ENCODE measurements at places on chromosomes 13 and 19. TPM values are rescaled to one million over a fixed set of nuclear protein-coding genes. Genes with fewer than 3 reads are reported as not detected.

- DNase-seq, result no peak
These were observed 15.9 kb downstream of the CYTH2 start for GRCh38 chr19:48484931-48485612.

DNA sequence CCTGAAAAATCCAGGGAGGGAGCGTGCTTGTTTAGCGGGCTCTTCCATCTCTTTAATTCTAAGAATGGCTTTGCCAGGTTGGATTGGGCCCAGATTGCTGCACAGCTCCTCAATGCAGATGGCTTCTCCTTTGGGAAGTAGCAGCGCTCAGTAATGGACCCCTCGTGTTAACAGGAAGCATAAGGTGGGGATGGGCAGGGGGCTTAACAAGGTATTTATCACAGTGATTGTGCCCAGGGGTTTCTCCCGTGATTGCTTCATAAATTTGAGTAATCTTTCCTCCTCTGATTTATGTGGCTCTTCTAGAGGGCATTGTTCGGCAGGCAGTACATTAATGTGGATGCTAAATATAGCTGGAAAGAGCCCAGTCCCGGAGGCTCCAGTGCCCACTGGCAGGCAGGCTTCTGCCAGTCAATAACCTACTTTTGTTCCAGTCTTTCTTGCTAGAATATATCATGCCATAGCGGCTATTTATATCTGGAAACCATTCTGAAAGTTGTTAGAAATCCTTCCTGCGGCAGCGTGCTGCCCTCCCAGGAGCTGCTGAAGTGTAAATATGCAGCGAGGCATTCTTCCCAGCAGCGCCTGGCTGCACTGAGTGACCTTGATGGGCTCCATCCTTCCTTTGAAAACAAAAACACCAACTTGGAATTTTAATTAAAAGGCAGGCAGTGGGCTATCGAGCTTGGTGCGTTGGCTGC, 65.0 kb downstream of the FGF9 start:
- DNase-seq, result no peak

DNA sequence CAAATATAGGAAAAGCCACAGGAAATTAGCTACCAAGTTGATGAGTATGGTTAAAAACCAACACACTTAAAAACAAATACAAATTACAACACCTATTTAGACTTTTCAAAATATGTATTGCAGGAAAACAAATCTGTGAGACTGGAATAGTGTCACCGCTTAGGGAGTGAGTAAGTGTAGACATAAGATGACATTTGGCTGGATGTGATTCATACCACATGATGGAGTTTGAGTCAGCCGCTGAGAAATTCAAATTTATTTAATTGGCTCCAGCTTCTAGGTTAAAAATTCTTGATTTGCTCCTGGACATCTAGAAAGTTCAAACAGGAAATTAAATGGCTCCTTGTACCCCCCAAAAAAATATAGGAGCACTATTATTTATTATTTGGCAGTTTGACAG, 531.7 kb downstream of the SLITRK1 start:
- no peak for DNase-seq

DNA sequence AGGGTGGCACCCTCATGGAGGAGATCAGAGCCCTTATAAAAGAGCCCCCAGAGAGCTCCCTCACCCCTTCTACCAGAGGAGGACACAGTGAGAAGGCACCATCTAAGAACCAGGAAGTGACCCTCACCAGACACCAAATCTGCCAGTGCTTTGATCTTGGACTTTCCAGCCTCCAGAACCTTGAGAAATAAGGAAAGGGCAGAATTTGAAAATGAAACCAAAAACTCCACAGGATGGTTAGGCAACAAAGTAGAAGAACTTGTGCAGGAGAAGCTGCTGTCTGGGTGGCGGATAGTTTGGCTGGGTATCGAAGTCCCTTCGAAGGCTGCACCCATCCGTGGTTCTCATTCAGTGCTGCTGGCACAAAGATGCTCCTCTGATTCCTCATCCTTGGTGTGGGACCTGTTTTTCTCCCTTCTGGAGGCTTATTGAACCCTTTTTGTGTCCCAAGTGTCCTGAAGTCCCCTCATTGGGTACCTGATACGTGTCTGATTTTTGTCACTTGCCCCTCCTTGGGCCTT, 130.8 kb downstream of the KDM4B start:
- DNase-seq, result no peak

C19orf33 gene
- total RNA-seq, result 3.0 TPM

DNA sequence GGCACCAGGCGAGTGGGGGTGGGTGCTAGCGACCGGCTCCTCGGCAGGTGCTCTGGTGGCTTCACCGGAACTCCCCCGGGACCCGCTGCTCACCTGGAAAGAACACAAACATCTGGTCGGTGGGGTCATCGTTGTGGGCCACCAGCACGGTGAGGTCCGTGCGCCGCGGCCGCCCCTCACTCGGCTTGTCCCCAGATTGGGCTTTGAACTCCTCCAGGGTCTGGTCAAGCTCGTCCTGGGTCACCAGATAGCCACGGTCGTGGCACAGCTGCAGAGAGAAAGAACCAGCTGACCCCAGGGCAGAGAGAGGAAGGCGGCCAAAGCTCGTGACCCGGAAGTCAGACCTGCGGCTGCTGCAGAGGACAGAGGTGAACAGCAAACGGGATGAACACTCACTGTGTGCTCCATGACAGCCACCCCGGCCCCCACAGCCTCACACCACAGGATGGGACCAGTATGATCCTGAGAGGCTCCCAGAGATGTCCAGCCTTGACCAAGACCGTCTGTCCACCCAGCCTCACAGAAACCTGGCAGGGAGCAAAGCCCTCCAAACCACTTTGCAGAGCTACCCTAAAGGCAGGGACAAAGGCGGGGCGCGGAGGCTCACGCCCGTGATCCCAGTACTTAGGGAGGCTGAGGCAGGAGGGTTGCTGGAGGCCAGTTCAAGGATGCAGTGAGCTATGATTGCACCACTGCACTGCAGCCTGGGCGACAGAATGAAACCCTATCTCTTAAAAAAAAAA, 1.2 kb downstream of the POLR2E start:
- DNase-seq, result no peak

- no peak for DNase-seq
These were observed 50.4 kb downstream of the CBY2 start for GRCh38 chr13:45752510-45752909.

DNA sequence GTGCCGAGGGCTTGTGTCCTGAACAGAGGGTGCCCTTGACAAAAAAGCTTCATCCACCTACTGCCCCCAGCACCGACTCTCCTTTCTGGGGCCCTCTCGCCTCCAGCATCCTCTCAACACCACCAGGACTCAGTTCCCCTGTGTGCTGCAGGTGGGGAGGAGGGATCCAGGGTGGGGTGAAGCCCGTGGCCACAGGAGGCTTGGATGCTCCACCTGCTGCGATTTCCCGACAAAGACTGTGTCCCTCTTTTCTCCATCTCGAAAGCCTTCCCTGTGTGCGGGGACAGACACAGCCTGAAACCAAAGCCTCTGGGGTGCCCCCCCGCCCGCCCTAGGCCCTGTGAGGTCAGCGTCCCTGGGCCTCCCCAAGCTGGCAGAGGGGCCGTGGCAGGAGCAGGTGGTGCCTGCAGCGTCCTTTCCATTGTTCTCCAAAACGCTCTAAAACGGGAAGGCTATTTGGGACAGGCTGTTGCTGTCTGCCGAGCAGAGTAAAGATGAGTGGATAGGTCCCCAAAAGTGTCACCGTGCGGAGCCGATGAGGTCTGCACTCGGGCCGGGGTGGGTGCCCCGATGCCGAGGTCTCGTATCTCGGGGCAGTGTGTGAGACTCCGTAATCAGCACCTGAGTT, 185.7 kb downstream of the PTPRS start:
- no peak for DNase-seq

DNA sequence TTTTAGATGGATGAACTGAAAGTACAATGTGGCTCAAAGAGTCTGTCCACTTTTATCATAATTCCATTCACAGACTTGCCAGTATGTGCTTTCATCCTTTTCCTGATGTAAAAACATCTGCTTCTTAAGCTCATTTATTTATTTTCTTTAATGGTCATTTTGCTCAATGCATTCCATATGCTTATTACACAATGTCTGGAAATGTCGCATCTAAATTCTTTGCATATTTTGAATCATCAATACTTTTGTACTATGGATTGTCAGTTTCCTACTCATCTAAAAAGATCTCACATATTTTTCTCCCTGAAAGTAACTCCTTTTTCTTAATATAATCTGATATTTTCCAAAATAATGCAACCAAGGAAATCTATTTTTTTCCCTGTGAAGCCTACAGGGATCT, 1315.8 kb downstream of the EFNB2 start:
- DNase-seq, result no peak

DNA sequence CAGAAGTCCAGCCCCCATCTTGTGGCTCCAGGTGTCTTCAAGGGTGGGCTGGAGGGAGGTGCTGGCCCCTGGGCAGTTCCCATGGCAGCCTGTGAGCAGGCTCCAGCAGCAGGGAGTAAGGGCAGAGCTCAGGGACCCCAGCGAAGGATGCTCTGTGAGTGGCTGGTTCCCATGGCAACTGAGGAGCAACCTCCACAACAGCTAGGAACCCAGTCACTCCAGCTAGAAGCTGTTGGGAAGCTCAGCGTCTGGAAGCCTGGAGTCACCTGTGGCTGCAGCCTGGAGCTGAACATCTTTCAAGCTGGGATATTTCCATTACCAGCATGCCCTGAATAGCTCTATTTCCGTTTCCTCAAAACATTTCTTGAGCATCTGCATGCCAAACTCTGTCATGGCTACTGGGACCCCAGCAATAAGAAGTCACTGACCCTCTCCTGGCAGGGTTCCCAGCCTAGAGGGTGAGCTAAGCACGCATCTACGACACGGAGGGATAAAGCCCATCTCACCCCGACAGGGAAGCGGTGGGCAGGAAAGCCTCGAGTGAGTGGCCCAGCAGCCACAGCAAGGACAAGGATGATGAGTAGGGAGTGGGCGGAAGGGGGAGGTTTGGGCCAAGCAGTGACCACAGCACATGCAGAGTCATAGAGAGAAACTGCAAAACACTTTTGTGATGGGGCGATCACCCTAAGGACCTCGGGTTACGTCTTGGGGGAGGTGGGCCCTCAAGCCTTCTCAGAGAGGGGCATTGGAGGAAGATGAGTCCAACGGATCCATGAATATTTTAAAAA, 52.6 kb downstream of the ALOX5AP start:
- no peak for DNase-seq
